Activated CD4-positive, alpha-beta T cell treated with anti-CD3 and anti-CD28 coated beads for 4 hours (primary cell): ENCODE measurements at places on chromosomes 2 and 18.

GRCh38 chr2:56267415-56267788 is 83.6 kb downstream of the CCDC85A start:
- no peak for DNase-seq

DNA sequence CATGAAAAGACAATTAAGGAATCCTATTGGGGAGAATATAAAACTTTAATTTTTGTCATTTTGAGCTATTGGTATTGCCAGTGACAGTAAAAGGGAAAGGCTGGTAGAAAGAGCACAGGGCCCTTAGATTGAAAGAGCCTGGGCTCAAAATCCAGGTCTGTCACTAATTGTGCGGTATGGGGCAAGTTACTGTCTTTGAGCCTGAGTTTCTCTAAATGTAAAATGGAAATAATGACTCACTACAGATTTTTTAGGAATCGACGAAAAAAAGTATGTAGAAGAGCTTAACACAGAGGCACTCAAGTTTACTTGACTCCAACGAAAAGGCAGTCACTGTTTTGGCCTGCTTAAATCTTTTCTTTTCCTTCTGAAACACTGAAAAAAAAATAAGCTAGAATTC is 7.0 kb downstream of the NDUFV2 start:
- DNase-seq: no peak

- DNase-seq: no peak
Measured at GRCh38 chr18:8167673-8168072, 441.6 kb upstream of the RAB12 start.

DNA sequence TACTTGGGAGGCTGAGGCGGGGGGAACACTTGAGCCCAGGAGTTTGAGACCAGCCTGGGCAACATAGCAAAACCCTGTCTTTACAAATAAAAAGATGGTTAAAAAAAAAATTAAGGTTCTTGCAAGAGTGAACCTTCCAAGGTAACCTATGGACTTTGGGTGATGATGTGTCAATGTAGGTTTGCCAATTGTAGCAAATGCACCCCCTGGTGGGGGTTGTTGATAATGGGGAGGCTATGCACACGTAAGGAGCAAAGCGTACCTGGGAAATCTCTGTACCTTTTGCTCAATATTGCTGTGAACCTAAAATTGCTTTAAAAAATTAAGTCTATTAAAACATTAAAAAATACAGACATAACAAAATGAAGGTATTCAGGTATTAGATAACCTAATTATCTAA is 70.4 kb downstream of the CWC22 start:
- peak; percentile 1 for DNase-seq

DNA sequence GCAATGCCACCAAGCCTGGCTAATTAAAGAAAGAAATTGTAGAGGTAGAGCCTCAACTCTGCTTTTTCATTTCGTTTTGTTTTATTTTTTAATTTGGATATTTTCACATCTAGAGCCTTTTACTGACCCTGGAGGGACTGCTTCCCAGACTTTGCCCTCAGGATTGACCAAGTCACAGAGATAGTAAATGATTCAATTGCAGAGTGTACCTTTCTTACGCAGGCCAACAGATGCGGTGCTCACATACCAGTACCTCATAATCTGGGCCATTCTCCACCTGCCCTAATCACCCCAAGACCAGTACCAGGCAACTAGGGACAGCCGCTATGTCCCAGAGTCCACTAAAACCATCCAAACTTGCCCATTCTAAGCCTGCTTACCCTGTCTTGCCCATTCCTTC is 110.8 kb downstream of the DDX1 start:
- no peak for DNase-seq

DNA sequence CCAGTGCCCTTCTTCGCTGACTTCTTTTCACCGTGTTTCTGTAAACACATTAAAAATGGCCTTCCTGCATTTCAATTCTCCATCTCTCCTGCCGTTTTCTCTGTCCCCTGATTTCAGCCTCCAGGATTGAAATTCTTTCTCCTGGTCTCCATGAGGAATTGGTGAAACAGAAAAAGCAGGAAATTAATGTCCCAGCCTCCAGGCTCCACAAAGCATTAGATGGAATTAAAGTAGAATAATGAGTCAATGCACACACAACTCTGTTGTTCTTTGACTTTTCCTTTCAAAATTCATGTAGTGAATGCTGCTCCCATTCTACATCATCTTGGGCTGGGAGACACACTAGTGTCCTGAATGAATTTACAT is 209.5 kb downstream of the KLHL29 start:
- no peak for DNase-seq
